Iris pigment epithelial cell (primary cell): ENCODE measurements at places on chromosomes 7 and 10.

DNA sequence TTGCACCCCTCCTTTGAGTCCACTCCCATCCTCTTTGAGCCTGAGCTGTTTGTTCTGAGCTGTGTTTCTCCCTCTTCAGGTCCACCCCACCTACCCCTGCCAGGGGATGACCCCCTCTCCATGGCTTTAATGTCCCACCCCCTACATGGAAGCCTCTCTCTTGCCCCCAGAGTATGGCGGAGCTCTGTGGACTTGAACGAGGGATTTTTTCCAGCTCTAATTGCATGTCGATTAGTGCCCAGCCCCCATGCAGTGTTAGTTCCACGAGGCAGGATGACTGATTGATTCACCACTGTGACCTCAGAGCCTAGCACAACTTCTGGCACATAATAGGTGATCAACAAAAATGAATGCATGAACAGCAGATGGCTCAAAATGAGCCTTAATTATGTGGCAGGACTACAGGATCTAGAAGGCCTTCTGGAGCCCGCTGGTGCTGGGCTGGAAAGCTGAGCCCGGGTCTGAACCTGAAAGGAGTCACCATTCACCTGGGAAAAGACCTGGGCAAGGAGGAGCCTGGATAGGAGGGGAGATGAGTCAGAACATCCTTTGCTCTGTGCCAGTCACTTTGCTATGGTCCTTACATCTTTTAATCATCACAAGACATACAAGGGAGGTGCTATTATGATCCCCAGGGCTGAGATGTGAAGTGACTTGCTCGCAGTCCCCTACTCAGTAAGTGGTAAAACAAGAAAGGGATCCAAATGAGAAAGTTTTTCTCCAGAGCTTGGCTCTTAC, 17.1 kb upstream of the SLC18A2 start:
- DNase-seq: no peak

- no peak for DNase-seq
These were observed 26.1 kb downstream of the WAC start for GRCh38 chr10:28558923-28559508.

DNA sequence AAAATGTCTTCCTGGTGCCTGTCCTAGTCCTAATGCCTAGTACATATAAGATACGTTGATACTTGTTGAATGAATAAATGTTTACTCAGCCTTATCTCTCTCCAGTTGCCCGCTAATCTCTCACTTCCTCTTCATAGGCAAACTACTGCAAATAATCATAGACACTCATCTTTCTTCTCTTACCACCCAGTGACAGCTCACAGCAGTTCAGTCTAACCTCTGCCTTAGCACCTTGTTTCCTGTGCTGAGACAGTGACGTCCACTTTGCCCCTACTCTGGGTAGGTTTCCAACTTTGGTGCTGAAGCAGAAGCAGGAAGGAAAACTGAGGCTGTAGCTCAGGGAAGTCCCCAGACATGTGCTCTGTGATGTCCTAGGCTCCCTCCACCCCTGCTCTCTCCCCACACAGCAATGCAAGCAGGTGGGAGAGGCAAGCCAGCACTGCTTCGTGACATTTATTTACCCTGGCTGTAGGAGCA, 45.5 kb upstream of the RHOBTB1 start:
- peak; percentile 12 for DNase-seq

GRCh38 chr7:90192876-90193750, 18.4 kb upstream of the STEAP2 start:
- no peak for DNase-seq

GRCh38 chr7:78195281-78195680, 396.7 kb downstream of the PHTF2 start:
- DNase-seq: no peak

DNA sequence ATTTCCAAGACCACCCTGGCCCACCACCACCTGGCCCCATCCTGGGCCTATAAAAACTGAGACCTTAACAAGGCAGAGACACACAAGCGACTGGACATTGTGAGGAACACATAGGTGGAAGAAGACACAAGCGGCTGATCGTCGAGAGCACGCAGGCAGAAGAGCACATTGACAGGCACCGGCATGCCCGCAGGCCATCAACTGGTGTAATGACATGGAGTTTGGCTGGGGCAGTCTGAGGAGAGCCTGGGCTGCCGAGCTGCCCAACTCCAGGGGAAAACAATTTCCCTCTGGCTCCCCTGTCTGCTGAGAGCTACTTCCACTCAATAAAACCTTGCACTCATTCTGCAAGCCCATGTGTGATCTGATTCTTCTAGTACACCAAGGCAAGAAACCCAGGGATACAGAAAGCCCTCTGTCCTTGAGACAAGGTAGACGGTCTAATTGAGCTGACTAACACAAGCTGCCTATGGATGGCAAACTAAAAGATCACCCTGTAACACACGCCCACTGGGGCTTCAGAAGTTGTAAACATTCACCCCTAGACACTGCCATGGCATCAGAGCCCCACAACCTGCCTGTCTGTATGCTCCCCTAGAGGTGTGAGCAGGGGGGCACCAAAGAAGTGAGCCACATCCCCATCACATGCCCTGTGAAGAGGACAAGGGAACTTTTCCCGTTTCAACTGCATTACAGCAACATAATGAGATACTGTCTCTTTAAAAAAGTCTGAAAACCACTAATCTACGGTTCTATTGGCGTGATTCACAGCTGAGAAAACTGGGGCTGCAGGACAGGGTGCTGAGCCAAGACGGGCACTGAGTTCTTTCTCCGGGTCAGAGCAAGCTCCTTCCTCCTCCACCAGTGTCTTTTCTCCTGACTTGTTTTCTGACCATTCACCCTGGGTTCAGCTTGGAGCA, 18.5 kb upstream of the TNS3 start:
- peak; percentile 92 for DNase-seq
